NCI-H2081 (cell line): ENCODE measurements at places on chromosomes 7 and 10.
A peak's percentile ranks its signal among the peaks of the same experiment; 100 is the strongest.

GRCh38 chr7:87404674-87405073 is 59.2 kb downstream of the CROT start:
- no peak for DNase-seq

- no peak for DNase-seq
These were observed 6.3 kb downstream of the NDUFB2 start for GRCh38 chr7:140702774-140703173.

DNA sequence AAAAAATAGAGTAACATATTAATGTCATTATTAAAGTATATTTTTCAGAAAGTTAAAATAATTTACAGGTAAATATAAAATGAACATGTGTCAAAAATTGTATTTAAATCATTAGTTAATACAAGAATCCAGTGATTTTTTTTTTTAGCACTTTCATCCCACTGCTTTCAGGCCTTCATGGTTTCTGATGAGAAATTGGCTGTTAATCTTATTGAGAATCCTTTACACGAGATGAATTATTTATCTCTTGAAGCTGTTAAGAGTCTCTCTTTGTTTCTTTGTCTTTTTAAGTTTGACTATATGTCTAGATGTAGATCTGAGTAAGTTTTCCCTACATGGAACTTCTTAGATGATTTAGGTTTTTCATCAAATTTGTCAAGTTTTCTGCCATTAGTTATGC is 578.5 kb upstream of the KCND2 start:
- no peak for DNase-seq

DNA sequence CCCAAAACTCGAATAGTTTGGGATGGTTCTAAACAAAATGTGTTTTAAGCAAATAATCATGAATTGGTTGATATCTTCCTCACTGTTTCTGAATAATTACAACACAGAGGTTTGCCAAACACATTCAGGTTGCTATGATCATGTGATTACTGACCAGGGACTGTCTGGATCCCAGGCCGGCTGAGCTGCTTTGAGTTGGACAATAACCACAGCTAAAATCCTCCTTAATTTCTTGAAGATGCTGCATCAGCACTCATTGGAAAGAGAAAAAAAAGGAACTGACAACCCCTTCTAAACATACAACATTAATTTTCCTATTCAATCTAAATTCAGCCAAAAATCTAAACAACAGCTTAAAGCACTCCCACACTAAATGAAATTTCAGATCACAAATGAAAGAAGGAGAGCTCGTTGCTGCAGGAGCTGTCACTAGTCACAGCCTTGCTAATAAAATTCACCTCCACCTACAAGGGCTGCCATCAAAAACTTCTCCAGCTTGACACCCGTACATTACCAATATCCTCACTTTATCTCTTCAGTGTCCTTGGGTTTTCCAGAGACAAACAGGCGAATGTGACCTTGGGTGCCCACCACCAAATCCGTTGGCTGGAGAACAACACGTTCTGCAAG is 560.2 kb downstream of the KCNMA1 start:
- DNase-seq, result no peak

DNA sequence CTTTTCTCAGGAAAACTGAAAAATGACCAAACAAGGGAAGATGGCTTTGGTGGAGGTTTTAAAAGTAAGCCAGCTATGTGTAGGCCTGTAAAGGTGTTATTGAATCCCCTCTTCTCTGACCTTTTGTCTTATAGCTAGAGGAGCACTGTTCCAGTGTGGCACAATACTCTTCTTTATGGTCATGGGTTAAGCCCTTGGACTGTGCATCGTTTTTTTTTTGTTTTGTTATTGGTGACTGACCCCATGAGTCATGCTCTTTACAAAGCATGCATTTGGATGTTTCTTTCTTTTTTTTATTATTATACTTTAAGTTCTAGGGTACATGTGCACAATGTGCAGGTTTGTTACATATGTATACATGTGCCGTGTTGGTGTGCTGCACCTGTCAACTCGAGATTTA is 19.6 kb upstream of the FAM25A start:
- no peak for DNase-seq

- DNase-seq, result no peak
These were observed 3.9 kb upstream of the FAM13C start for GRCh38 chr10:59366290-59366689.

- DNase-seq, result no peak
These were observed 73.6 kb upstream of the NEBL start for GRCh38 chr10:20970708-20971107.

GRCh38 chr7:12401538-12402364 is 1.9 kb downstream of the VWDE start:
- peak; percentile 34 for DNase-seq

DNA sequence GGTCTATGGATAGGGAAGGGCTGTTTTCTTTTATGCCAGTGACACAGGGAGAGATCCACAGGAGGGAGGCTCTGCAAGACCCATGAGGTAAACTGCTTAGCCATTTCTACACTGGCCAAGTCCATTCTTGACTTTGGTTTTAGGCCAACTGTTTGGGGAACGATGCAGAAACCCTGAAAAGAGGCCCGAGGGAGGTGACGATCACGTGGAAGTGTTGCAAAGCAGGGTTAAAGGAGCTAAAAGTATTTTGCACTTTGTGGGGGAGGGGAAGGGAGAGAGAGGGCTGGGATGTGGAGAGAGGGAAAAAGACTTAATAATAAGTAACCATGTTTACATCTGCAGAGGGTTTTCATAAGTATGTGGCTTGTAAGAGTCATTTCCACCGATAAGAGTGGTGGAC is 239.7 kb downstream of the EMX2 start:
- DNase-seq, result no peak

- no peak for DNase-seq
These were observed 13.1 kb upstream of the ZMIZ2 start for GRCh38 chr7:44735403-44736165.

GRCh38 chr7:6008668-6009611 is at the start of the genes AIMP2 and PMS2:
Gene AIMP2, plus strand, starts transcription at chr7:6009272. Its CDS starts 92 bp downstream, at chr7:6009364.
Gene PMS2, minus strand, starts transcription at chr7:6009049. Its CDS starts 30 bp downstream, at chr7:6009019.
- DNase-seq, result peak; percentile 100

DNA sequence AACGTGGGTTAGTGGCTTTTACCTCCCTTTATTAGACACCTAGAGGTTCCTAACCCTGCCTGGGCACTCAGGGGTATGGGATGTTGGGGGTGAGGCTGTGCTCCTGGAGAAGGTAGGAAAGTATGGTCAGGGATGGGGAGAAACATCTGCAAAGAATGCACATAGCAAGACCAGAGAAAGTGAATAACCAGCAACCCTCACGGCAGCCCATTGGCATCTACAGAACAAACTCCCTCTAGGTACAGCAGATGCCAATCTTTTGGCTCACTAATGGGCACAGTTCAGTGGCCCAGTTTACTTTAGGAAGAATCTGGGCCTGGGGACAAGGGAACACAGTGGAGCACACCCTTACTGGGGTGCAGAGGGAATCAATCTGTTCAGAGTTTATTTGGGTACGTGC is 143.9 kb downstream of the JAZF1 start:
- DNase-seq, result no peak

DNA sequence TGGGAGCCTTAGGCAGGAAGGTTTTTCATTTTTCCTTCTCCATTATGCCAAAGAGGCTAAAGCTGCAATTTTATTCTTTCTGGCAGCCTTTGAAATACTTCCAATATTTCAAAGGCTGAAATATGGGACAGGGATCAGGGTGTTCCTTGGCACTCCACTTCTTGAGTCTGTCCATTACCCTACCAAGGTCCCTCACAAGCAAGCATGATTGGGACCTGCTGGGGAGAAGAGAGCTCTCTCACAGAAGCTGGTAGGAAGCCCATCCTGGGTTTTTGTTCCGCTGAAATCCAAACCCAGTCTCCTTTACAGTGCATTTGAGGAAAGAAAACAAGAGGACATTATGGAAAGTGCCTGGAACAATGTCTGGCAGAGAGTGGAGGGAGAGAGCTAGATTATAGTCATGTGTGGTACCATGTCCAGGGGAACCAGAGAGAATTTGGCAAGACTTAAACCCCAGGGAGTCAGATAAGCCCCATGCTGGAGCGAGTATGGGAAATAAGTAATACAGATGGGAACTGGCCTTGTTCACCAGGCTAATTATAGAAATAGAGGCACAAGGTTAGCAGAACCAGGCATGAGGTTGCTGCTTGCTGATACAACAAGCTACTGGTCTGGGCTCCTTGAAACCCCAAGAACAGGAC is 104.7 kb downstream of the LSM5 start:
- DNase-seq, result no peak

- no peak for DNase-seq
These were observed 62.2 kb downstream of the ARHGAP22 start for GRCh38 chr10:48542471-48543181.

DNA sequence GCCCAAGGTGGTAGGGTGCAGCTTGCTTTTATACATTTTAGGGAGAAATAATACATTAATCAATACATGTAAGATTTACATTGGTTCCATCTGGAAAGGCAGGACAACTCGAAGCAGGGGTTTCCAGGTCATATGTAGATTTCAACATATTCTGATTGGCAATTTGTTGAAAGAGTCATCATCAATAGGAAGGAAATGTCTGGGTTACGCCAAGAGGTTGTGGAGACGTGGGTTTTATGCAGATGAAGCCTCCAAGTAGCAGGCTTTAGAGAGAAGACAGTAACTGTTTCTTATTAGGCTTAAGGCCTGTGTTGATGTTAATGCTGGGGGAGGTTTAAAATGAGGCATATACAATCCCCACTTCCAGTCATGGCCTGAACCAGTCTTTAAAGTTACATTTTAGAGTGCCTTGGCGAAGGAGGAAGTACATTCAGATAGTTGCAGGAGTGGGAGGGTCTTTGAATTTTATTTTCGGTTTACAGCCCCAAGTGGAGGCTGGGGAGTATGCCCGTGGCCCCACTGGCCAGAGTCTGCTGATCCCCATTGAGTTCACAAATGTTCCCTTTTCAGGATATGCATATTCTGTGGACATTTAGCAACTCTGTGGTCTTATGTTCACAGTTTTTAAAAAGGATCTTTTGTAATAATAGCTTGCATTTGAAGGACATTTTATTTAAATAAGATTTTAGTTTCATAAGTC is 166.0 kb upstream of the GDF10 start:
- no peak for DNase-seq

DNA sequence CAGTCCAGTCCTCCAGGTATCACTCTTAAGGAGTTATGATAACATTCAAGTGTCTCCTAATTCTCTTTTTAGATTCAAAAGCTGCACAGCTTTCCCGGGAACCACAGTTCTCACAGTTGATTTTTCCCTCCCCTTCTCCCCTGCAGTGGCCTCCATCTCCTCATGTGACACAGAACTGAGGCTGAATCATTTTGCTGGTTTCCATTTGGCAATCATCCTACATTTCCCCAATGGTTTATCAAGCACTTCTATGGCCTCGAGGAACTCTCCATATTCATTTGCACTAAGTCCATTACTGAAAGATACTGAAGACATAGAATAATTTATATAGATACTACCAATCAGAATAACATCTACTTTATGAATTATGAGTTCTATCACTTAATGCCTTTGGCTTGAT is 484.9 kb downstream of the GPAM start:
- no peak for DNase-seq

GRCh38 chr10:124508070-124508667 is 46.5 kb downstream of the LHPP start:
- DNase-seq, result no peak

DNA sequence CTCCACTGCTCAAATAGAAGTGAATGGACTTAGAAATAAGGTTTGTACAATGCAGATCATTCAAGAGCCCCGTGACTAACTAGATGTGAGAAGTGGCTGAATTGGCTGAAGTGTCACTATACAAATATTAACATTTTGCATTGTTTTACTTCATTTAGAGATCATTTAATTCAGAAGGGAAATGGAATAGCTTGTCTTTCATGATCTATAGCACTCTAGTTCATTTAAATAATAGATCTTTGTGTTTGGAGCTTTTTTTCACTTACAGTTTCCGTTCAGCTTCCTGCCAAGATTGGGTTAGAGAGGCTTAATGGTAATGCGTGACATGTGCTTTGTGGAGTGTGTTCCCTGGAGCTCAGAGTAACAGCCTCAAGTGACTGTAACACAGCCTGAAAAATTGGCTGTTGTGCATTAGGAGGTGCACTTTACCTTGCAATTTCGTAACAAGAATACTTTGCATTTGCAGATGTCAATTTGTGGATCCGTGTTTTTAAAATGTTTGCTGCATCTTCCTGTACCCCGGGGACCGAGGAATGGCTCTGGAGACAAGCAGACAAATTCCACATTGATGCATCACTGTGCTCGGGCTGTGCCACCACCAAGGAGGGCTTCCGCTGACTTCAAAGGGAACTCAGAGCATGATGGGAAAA is 170.3 kb downstream of the NRP1 start:
- DNase-seq, result no peak

DNA sequence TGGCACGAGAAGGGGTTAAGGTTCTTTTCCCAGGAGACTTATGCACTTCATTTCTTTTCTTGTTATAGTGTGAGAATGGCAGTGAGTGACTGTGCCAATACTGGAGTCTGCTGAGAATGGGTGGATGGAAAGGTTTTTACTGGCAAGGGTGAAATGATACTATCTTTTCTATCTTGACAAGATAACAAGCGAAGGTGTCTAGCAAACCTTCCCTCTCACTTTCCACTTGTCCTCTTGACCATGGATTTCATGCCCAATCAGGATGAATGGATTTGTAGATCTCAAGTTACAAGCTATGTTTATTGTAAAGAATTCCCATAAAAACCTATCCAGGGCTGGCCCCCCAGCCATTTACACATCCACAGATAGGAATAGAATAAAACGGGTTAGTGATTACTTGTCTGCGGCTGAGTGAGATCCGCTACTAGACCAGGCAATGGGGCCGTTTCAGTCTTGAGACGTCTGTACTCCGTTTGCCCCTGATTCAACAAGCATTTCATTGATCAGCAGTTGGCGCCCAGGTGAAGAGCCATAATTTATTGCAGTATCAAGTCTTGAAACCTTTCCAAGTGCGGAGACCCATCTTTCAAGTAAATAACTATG is 152.6 kb downstream of the PRKCQ start:
- no peak for DNase-seq

- DNase-seq, result no peak
These were observed 438.3 kb downstream of the DNAJB6 start for GRCh38 chr7:157775021-157775559.

DNA sequence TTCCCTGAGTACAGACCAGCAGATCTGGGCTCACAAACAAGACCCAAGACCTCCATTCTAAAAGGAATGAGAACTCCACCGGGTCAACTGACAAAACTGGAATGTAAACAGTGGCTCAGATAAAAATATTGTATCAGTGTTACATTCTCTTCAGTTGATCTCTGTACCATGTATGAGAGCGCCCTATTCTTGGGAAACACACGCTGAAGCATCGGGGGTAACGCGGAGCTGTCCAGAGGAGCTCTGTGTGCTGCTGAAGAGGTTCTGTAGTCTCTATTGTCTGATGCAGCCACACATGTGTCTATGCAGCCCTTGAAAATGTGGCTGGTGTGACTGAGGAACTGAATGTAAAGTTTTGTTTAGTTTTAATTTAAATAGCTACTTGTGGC is 39.7 kb downstream of the HIPK2 start:
- DNase-seq, result no peak
